ENCODE measurements at places on chromosomes 5 and 9.

- no peak for DNase-seq
Measured at GRCh38 chr5:141001844-141002604, 35.7 kb downstream of the PCDHAC2 start.

DNA sequence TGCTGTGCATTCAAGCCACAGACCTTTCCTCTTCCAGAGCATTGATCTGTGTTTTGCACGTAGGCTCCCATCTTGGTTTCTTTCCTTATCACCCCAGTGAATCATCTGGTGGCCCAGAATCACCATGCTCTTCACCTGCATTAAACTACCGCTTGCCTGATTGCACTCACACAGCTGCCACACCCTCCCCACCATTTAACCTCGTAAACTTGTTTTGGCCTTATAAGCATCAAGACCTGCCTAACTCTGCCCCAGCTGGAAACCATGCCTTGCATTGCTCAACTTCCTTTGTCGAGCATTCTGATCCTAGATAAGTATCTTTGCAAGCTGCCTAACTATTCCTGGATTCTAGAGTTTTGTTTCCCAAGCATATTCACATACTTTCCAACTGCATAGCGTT lies 369.6 kb upstream of the SEMA6A start:
- DNase-seq: no peak

- no peak for DNase-seq
Measured at GRCh38 chr5:159175547-159175946, 33.8 kb downstream of the RNF145 start.

DNA sequence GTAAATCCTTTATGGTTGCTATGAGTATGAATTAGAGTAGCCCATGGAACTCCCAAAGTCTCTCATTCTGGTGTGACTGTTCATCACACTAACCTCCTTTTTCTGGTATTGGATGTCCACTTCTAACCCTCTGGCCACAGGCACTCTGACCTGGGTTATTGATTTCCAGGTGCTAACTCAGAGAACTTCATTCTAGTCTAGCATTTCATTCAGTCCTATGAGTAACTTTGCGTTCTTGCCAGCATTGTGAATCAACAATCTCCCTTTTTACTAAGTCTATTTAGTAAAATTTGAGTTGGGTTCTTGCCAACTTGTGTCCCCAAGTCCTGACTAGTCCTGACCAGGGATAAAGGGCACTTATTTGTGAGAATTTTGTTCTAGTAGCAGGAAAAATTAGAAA lies 103.5 kb downstream of the SNX18 start:
- DNase-seq: no peak

GRCh38 chr9:19342947-19343346 lies 37.1 kb downstream of the RPS6 start:
- DNase-seq: no peak

DNA sequence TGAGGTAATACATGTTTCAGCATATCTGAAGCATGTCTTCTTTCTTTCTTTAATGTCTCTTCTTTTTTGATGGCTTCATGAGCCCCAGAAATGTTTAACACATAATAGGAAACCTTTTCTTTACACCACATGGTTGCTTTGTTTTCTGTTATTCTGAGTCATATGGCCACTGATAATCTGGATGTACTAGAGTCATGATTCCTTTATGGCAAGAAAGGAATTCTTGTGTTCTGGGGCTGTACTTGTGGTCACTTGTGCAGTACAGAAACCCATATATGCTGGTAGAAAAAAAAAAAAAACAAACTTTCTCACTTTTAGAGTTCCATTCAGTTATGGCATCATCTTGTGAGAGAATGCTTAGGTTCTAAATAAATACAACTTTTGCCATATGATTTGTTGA lies 1669.3 kb upstream of the CDH9 start:
- DNase-seq: no peak

DNA sequence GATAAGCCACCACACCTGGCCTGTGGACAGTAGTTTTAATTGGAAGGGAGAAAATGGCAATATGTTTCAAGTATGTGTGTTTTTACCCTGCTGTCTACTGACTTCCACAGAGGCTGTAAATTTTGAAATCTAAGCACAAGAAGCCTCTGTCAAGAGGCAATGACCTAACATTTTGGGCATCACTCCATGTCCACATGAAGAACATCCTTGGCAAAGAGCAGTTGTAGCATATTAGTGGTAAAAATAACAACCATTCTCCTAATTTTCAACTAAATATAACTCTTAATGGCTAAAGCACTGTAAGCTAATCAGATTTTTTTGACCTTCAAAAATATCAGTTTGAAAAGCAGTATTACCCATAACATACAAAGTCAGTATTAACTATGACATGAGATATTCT lies 100.3 kb upstream of the APC start:
- DNase-seq: no peak

DNA sequence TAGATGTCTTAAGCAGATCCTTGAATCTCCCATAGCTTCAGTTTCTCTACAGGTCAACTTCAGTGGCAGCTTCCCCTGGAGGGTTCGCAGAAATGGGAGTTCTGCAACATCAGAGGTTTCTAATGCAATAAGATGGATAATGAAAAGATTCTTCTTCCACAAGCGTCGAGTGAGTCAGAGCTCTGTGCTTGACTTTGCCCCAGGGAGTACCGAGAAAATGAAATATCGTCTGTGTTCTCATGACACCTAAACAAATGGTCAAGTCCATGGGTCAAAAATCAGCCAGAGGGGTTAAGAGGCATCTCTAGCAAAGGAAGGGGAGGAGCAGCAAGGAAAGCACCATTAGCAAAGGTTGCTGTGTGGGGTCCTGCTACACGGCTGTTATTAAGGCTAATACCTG lies 3.2 kb upstream of the ADRA1B start:
- DNase-seq: no peak
